ENCODE measurements at places on chromosomes 11 and 22.
A peak's percentile ranks its signal among the peaks of the same experiment; 100 is the strongest.

DNA sequence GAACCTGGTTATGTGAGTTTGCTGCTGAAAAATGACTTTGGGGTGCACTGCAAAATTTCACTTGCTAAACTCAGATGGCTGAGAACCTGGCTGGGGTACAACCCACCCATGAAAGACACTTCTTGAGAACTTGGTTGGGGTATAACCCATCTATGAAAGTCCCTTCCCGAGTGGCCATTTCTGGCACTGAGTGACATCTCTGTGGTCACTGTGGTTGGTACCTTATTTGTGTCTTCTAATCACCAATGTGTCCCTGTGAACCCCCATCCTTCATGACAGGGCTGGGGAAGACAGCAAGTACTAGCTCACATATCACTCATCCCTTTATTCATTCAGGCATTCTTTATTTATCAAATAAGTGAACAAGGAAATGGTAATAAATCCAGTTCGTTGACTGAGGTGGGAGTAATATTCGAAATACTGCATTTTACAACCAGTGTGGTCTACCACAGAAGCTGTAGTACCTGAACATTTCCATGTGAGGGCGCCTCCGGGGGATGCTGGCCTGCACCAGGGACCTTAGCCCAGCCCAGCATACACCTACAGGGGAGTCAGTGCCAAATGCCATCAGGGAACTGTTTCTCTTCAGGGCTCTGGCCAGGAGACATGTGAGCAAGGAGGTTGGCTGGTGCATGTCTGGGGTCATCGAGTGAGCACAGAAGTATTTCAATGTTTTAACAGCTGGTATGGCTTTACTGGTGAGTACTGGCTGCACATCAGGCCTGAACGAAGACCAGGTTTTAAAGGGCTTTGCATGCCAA lies 122.1 kb downstream of the CSNK2A3 start:
- DNase-seq: peak; percentile 49

- no peak for DNase-seq
Measured at GRCh38 chr11:4074266-4074665, 20.3 kb upstream of the RRM1 start.

DNA sequence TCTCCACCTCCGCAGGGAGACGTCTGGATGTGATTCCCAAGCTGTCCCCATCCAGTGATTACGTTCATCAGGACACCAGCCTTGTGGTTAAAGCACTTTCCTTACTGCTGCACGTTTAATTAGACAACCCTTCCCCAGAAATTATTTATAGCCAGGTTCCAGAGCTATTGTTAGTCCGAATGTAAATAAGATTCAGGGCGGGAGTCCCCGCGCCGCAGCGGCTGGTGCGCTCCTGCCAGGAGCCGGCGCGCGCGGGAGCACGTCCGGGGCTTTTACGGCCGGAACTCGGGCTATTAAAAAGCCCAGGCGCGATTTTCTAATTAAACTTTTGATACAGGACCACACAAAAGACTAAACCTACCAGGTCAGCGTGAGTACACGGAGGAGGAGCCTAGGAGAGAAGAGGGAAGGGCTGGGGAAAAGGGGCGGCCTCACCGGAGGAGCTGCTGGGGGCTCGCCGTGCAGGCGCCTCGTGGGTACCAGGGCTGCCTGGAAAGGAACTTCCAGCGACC lies 538.3 kb downstream of the OPCML start:
- DNase-seq: no peak

DNA sequence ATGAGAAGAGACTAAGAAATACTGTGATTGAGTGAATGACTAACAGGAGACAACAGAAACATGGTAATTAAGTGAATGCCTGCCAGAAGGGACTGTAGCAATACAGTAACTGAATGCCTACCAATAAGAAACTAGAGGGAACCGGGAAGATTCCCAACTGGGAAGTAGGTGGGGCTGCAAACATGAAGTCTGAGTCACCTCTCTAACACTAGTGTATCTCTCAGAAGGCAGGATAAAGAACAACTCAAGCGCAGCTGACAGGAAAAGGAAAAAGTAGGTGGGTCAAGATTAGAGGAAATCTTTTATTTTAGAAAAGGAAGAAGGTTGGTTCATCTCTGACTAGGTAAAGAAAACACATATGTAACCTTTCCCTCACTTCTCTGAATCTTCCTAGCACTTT lies 14.0 kb downstream of the C11orf42 start:
- DNase-seq: no peak

DNA sequence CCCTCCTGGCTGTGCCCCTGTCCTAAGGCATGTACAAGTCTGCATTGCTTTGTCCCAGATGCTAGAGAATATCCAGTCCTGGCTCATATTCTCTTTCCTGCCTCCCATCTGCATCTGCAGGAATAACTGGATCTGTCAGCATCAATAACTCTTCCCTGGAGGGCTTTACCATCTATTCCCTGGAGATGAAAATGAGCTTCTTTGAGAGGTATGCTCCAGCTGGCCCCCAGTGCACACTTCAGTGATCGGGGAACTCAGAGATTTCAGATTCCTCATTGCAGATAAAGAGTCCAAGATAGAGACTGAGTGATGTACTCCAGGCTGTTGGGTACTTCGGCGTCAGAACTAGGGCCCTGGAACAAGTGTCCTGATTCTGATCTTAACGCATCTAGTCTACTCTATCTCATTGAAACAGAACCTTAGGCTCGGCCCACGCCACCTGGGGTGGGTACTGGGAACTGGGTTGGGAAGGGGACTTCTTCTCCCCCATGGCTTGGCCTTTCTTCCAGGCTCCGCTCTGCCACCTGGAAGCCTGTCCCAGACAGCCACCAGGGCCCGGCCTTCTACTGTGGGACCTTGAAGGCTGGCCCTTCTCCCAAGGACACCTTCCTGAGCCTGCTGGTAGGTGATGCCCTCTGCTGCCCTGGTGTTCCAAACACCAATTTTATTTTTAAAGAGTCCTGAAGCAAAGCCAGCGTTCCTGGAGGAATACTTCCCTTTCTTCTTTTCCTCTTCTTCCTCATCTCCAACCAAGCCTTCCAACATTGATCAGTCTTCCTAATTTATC lies 17.8 kb upstream of the GLB1L2 start:
- no peak for DNase-seq

- DNase-seq: no peak
Measured at GRCh38 chr11:65090628-65091027, 5.4 kb upstream of the VPS51 start.

DNA sequence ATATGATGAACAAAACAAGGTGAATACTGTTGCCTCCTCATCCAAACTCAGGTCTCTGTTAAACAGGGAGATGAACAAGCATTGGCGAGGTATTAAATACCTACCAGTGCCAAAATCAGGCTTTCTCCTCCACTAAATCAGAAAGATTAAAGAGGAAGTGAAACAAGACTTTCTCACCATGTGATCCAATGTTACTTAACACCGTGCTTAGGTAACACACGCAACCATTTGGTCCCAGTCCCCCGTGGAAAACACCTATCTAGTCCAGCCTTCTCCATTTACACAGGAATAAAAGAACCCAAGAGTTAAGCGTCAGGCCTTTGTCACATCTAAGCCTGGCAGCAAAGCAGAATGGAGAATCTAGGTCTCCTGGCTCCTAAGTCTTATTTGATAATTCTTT lies 34.5 kb downstream of the TENM4 start:
- DNase-seq: no peak

DNA sequence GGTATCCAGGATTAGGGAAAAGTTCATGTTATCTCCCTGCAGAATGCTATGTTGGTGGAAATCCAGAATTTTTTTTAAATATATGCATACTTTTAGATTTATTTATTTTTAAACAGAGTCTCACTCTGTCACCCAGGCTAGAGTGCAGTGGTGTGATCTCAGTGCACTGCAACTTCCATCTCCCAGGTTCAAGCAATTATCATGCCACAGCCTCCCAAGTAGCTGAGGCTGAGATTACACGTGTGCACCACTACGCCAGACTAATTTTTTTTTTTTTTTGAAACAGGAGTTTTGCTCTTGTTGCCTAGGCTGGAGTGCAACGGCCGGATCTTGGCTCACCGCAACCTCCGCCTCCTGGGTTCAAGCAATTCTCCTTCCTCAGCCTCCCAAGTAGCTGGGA lies 2.6 kb downstream of the PACSIN2 start:
- no peak for DNase-seq

DNA sequence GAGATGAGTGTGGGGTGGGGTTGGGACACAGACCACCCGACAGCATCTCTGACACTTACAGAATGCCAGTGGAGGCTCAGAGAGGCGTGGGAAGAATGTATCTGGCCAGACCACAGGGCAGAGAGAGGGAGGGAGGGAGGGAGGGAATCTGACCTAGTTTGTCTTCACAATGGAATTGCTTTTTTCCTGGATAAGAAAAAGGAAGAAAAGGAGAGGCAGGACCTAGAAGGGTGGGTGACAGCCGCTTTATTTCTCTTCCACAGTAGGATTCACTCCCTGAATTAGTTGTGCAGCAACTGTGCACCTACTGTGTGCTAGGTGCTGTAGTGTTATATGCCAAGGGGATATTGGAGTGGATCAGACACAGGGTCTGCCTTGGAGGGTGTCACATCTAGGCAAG lies 3.7 kb downstream of the KCNK4 start:
- DNase-seq: no peak

DNA sequence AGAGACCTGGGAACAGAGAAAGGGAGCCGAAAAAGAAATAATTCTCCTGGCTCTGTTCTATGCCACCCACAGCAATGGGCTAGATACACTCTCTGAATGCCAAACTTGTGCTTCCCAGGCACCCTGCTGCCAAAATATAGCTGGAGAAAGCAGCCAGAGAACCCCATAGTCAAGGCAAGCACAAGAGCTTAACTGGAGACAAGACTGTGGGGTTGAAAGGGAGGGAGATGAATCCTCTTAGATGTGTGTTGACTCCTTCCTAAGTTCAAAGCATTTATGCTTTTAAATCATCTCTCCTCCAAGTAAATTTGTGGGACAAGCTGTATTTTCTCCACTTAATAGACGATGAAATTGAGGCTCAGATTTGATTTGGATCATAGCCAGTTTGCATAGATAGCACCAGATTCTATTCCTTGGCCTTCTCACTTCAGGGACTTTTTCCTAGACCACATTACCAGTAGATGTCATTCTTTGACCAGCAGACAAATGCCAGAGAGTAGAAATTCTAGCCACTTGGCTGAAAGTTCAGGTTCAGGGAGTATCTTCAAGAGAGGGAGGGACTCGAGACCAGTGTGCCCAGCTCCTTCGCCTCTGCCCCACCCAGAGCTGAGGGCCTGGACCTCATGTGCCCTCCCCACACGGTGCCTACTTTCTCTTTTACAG lies 16.5 kb upstream of the ETS1 start:
- no peak for DNase-seq

DNA sequence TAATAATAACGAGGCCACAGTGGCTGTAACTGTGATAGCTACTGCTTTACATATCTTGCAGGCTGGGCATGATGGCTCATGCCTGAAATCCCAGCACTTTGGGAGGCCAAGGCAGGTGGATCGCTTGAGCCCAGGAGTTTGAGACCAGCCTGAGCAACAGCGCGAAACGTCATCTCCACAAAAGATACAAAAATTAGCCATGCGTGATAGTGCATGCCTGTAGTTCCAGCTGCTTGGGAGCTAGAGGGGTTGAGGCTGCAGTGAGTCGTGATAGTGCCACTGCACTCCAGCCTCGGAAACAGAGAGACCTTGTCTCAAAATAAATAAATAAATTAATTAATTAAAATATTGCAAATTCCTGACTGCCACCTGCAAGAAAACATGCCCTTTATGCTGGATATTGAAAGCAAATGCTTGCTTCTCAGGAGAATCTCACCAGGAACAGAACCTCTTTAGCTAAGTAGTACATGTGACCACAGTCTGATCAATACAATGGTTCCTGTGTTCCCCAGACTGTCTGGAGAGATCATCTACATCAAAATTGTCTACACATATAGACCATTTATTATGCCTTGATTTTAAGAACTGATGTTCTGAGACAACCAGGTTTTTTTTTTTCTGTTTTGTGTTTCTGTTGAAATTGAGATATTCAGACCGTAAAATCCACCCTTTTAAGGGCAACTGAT lies 6.3 kb downstream of the ZBTB3 start:
- no peak for DNase-seq

DNA sequence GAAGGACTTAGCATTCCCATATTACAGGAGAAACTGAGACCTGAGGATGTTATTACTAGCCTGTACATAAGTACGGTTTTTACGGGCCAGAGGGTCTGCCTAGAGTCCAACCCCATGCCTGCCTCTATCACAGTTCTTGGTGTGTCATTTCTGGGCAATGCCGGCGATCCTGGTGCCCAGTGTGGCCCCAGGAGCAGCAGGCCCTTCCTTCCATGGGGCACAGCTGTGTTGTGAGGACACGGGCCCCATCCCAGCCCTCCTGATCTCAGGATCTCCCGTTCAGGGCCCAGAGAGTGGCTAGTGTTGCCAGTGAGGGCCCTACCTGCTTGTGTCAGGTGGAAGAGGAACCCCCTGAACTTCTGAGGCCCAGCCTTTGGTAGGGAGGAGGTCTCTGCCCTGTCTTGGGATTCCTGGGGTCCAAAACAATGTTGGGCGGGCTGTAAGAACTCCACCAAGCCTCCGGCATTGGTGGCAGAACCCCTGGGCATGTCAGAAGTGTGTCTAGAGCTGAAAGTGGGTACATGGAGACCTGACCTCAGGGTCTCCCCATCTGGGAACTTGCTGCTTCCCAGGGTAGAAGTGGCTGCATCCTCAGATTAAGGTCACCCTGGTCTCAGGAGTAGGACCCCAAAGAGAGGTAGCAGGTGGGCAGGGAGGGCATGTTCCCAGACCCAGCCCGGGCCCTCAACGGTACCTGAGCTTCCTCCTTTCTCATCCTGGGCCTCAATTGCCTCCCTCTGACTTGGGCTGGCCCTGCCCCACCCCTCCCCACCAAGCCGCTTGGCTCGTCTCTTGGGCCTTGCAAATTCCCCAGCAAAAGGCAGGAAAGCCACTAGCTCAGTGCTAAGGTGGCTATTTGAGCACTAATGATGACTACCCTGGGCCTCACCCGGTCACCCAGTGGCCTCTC lies 74.6 kb upstream of the KCNQ1OT1 start:
- DNase-seq: peak; percentile 15

DNA sequence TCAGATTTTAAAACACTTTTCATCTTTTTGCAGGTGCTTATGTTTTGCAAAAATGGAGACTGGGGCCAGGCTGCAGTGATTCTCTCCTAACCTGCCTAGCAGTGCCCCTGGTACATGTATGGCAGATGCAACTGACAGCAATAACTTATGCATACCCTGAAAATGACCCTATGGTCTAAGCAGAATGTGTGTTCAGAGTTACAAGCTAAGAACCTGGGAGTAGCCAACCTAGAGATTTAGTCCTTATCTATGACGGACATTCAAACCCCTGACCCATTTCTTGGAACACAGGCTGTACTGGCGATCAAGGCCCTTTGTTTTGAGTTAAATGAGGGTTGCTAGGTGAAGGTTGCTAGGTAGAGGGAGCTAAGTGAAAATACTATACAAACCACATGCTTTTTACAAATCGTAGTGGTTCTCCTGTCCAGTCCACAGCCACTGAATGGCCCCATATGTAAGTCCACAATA lies 184.9 kb upstream of the SESN3 start:
- no peak for DNase-seq

DNA sequence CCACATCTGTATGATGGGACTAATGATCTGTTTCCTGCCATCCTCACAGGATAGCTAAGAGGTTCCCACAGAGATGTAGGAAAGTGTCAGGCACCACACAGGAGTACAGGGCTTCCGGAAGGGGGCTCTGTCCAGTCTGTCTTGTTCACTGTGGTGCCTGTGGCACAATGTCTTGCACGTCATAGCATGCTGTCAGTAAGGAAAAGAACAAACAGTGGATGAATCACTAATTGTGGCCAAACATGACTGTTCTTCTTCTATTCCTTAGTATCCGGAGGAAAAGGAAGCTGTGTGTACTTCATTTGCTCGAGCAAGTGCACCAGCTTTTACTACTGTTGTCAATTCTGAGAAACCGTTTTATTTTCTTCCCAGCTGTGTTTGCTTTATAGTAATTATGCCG lies 73.4 kb upstream of the YWHAH start:
- no peak for DNase-seq
